ENCODE measurements at places on chromosomes 2 and 18. TPM values are rescaled to one million over a fixed set of nuclear protein-coding genes. Genes with fewer than 3 reads are reported as not detected.

Gene OBSL1
- 44.2 TPM for total RNA-seq

Gene CNGA3
- not detected for total RNA-seq

Gene OXER1
- not detected for total RNA-seq

Gene KDM3A
- 9.6 TPM for total RNA-seq

Gene DUSP19
- 2.4 TPM for total RNA-seq

Gene HOXD4
- 0.05 TPM for total RNA-seq

Gene DSC1
- not detected for total RNA-seq

Gene GALM
- total RNA-seq, result 3.7 TPM

Gene PRPF40A
- total RNA-seq, result 105 TPM

Gene VWA3B
- total RNA-seq, result not detected

Gene SLC25A12
- 25.1 TPM for total RNA-seq

Gene ZNF396
- total RNA-seq, result 1.7 TPM

DNA sequence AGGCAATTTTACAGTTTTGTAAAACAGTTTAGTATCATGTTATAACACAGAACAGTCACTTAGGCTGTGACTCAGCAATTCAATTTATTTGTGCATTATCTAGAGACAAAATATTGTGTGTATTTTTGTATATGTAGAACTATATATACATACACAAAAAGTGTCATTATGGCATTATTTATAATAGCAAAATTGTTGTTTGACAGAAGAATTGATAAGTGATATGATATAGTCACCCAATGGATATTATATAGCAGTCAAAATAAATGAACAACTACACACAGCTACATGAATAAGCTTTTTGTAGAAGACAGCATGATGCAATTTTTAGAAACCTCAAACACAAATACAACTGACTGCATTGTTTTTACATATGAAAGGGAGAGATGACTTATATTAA is 334.0 kb downstream of the TRIB2 start:
- no peak for DNase-seq

DNA sequence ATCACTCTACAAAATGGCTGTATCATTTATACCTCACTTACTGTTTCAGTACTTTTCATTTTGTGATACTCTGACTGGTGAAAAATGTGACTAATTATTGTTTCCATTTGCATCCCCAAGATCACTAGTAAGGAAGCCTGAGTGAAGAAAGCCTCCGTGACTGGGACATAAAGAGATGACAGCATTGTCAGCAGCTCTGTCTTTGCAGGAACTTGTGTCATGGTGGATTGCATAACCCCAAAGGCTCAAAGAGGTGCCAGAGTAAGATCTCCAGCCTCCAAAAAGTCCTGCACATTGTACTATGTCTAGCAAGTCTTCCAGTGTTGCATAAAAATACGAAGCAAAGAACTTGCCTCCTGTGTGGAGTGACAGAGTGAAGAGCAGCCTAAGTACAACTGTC is 187.5 kb upstream of the CRIM1 start:
- no peak for DNase-seq

DNA sequence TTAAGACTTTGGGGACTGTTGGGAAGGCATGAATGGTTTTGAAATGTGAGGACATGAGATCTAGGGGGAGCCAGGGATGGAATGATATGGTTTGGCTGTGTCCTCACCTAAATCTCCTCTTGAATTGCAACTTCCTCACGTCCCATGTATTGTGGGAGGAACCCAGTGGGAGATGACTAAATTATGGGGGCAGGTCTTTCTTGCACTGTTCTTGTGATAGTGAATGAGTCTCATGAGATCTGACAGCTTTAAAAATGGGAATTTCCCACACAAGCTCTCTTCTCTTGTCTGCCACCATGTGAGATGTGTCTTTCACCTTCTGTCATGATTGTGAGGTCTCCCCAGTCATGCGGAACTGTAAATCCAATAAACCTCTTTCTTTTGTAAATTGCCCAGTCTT is 11.5 kb upstream of the MBP start:
- no peak for DNase-seq

GRCh38 chr18:61664419-61665084 is 228.3 kb downstream of the RNF152 start:
- no peak for DNase-seq

- DNase-seq, result no peak
These were observed 354.8 kb downstream of the DCC start for GRCh38 chr18:52694804-52695203.

GRCh38 chr2:65025453-65026123 is 30.6 kb upstream of the CEP68 start:
- no peak for DNase-seq

- DNase-seq, result no peak
These were observed 145.6 kb downstream of the ANKRD44 start for GRCh38 chr2:197165020-197165419.

DNA sequence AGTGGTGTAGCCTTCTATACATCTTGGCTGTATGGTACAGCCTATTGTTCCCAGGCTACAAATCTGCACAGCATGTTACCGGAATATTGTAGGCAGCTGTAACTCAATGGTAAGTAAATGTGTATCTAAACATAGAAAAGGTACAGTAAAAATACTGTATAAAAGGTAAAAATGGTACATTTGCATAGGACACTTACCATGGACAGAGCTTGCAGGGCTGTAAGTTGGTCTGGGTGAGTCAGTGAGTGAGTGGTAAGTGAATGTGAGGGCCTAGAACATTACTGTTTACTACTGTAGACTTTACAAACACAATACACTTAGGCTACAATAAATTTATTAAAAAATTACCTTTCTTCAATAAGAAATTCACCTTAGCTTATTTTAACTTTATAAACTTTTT is 3.7 kb upstream of the MRPS9 start:
- DNase-seq, result no peak

DNA sequence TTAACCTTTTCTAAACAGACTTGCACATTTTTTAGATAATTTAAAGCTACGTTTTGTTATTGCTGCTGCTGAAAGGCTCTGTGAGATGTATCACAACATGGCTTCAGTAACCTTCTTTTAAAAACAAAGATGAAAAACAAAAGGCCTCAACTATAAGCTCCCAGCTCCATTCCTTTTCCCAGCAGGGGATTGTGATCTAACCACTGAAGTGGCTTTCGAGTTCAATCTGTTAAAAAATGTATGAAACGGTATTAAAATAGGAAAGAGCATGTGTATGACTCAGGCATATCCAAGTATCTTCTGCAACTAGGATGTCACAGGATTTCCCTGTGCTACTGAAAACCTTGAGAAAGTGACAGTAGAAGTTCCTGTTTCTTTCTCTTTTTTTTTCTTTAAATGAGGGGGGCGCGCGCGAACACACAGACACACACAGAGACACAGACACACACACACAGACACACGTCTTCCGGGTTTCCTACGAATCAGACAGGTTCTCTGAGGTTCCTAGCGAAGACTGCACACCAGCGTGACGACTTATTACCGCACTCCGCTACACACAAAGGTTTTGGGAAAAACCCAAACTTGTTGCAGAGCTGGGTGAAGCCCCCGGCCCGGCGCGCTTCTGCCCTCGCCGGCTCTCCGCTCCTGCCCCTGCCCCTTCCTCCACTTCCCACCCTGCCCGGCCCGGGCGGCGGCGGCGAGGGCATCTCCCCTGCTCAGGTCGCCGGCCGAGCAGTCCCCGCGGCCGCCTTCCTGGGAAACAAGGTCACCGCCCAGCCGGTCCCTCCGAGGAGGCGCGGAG is 86.8 kb downstream of the RBMS1 start:
- peak; percentile 85 for DNase-seq

DNA sequence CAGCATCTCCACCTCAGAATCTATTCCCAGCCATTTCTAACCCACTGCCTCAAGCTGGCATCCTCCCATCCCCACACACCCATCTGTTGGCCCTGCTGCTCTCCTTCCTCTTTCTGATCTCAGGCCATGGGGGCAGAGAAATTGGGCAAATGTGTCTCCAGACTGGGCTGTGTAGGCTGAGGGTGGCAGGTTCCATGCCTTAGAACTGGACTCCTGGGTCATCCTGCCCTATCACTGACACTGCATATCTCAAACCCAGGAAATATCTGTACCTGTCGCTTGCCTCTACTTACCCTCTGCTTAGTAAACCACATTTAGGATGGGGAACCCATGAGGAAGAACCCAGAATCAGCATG is 1.8 kb downstream of the WNT10A start:
- DNase-seq, result no peak

DNA sequence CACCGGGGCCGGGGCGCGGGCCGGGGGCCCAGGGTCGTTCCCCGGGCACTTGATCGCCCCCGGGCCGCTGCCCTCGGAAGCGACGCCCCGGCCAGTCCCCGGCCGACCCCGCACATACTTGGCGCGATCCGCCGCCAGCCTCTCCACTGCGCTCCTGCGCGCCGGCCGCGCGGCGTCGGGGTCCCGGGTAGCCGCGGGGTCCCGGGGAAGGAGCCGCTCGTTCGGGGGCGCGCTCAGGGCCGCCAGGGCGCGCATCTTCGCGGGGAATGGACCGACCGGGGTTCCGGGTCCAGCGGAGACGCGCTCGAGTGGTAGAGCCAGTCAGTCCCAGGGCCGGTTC is 204 bp downstream of the FAM110C start:
- no peak for DNase-seq

DNA sequence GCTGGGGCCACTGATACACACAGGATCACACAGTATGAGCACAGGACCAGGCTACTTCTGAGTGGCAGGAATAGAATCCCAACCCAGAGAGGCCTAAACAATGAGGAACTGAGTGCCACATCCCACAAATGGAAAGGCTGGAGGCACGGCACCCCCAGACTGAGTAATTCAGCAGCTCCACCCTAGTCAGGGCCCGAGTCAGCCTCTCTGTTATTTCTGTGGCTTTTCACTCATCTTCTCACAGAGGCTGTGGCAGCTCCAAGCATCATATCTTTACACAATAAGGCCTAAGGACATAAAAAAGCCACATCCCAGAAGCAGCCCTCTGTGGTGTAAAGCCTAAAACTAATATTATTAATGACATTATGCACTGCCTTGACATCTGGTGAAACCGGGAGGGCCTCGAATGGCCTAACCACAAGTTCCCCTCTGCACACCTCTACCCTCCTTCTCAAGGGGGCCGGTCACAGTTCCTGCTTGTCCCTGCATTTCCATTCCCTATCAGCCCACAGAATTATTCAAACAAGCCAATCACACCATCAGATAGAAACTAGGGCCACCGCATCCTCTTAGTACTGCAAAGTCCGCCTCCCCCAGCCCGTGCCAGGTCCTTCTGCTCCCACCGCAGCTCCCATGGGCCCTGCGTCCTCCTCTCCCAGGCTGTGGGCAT is 12.5 kb upstream of the MAL start:
- DNase-seq, result peak; percentile 65

DNA sequence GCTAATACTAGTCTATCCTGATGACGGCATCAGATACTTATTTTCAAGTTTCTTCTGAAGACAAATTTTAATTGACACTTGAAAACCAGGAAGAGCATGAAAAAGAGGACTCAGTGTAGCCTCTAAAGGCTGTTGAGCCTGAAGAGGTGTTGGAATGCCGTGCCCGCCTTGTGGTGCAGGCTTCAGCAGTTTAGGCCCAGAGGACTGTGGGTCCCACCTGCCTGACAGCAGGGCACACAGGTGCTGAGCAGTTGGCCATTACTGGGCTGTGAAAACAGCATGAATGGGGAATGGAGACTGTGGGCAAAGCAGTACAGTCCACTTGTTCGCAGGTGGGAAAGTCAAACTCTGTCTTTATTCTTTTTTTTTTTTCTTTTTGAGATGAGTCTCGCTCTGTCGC is 49.8 kb upstream of the THOC1 start:
- DNase-seq, result no peak

- DNase-seq, result no peak
These were observed 256.0 kb downstream of the BCL11A start for GRCh38 chr2:60297296-60298005.

- peak; percentile 35 for DNase-seq
These were observed 44.5 kb downstream of the USP34 start for GRCh38 chr2:61426267-61426897.

DNA sequence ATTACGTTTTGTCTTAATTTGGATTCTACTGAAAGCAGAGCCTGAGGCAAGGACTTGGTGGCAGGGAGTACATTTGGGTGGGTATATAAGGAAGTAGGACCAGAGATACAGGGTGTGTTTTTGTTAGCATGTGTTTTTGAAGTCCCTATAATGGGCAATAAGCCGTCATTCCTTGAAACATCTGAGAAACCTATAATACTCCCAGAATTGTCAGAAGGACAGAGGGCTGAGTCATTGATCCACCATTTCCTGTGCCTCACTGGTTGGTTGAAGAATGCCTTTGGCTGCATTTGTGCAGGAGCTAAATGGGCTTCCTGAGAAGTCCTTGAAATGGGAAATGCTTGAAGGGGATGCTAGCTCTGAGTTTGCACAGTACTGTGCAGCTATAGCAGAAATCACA is 281.8 kb upstream of the ZEB2 start:
- DNase-seq, result peak; percentile 82

GRCh38 chr2:156147594-156148330 is 184.8 kb downstream of the NR4A2 start:
- no peak for DNase-seq

DNA sequence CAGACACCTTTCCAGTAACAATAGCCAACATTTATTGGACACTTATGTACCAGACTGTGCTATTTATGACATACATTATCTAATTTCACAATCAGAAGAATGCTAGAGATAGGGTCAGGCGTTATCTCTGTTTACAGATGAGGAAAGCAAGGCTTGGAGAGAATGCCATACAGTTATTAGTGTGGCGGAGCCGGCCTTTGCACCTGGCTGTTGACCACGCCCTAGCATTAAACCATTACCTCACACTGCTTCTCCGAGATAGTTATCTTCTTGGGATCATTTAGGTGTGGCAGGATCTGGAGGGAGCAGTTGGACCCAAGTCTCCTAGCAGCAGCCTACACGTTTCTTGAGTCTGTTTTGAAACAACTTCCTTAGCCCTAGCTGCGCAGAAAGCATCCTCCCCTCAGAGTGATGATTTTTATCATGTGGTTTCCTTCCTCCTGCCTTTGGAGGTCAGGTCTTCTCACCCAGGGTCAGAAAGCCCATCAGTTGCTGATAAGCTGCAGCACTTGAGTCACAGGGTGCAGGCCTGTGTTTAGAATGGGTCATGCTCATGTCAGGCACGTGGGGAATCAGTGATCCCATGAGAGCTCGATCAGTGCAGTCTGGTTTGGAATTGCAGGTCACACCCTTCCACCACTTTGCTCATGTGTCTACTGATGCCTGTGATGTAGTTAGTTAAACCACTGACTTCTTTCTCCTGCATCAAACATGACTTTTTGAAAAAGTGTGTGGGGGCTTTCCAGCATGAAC is 118.2 kb downstream of the SPTBN1 start:
- DNase-seq, result peak; percentile 22

- no peak for DNase-seq
These were observed 28.2 kb upstream of the BIN1 start for GRCh38 chr2:127134833-127135830.

GRCh38 chr2:149692961-149693396 is 105.4 kb upstream of the MMADHC start:
- no peak for DNase-seq

DNA sequence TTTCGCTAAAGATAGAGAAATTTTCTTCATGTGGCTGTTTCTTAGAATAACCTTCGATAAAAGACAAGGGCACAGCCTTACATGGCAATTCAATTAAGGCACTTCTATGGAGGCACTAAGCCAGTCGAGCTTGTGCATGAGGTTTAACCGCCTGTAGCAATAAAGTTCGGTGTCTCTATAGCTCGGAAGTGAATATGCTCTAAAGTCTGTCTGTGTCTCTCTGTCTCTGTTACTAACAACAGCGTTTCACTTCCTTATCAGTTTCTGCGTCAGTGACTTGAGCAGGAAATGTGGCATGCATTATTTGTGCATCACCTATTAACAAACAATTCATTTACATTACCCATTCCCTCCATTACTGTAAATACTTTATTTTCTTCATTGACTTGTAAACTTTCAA is 365.1 kb upstream of the NETO1 start:
- peak; percentile 2 for DNase-seq

- DNase-seq, result no peak
These were observed 11.5 kb upstream of the RTN4 start for GRCh38 chr2:55061523-55062344.

- peak; percentile 91 for DNase-seq
These were observed 105.0 kb upstream of the SMAD7 start for GRCh38 chr18:49055754-49056172.
